PC-9 (cell line): ENCODE measurements at places on chromosomes 6 and 20.

DNA sequence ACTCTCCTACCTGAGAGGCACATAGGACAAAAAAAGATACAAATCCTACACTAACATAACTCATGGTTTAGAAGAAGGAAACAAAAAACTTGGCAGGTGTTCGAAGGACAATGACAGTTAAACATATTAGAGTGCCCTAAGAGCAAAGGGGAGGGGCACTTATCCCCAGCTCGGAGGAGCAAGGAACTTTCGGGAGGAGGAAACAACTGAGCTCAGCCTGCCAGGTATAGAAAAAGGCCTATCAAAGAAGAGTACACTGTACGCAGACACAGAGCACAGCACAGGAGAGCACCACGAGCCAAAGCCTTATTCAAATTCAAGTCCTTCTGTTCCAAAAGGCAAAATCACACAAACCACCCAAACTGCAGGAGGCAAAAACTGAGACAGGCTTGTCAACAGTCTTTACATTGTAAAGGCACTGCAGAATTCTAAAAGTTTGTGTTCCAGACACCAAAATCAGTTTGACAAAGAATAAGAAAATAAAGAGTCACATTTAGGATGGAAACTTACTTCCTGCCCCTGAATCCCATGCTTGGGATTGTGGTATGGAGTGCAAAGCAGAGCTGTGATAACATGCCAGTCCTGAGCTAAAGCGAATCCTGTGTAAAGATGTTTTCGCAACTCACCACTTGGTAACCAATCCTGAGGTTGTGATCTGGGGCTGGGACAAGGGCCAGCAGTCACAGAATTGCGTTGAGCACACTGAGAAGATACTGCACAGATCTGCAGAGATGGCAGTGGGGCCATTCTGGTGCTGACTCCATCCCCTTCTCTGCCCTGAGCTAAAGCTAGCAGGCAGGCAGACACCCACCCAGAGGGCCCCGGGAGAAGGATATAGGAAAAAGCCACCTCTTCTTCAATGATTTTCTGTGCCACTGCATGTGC lies 108.6 kb downstream of the CHD6 start:
- DNase-seq, result no peak

DNA sequence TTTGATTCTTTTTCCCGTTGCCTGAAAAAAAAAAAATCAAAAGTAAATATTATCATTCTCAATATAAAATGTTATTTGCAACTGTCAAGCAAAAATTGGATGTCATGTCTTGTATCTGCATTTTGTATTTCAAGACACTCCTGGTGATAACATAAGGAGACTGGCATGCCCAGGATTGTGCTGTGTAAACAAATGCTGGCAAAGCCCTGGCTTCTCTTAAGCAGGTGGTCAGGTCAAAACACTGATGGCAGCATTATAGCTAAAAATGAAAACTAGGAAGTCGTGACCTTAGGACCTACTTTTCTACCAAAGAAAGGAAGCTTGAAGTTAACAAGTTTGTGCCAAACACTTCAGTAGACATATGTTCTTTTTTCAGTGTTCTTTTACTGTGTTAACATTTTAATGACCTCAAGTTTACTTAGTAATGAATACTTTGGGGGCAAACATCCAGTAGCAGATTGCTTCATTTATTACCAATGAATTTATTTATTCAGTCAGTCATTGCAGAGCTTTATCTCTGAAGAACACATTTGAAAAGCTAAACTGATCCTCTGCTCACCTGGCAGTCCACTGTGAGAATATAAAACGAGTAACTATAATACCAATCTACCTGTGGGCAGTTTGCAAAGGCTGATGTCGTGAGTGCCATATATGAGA lies 243.1 kb upstream of the FLRT3 start:
- DNase-seq, result no peak

- DNase-seq, result peak; percentile 45
These were observed 106.9 kb downstream of the TBX18 start for GRCh38 chr6:84657486-84657885.

DNA sequence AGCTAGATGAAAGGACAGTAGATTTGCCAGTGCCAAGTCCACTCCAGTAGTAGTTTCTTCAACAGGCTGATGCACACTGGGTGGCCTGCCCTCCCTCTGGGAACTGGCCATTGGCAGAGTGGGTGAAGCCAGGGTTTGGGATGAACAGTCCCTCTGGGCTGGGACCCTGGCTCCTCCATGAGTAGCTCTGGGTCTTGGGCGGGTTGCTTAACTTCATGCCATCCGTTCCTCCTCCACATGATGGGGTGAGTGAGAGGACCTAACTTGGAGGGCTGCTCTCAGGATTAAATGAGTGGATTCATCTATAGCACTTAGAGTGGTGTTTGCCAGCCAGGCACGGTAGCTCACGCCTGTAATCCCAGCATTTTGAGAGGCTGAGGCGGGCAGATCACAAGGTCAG lies 47.2 kb downstream of the PLAGL2 start:
- no peak for DNase-seq

DNA sequence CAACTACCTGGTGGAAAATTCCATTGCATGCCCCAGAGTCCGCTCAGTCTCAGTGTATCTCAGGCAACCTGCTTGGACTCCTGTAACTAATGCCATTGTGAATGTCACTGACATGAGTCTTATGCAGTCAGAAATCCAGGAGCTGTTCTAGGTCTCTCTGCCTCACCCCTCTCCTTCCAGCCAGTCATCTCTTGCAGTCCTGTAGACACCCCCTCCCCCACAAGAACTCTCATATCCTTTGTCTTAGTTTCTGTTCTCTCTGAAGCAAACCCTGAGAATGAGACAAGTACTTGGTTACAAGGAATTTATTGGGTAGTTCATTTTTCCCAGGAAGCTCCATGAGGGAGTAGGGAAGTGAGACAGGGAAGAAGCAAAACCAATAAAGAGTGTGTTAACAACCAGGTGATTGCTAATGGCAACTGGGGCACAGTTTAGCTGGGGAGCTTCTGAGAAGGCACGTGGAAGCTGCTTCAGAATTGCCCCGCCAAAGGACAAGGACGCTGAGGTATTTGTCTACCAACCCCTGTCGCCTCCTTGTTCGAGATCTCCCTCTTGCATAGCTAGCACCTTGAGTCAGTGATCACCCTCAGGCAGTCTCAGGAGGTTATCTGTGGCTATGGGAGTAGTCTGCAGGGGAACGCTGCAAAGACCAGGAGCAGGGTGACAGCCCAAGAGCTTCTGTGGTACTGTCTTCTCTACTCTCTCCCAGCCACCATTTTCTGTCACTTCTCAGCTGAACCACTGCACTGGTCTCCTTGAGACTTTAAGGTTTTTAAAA lies 911.4 kb upstream of the FLRT3 start:
- no peak for DNase-seq

DNA sequence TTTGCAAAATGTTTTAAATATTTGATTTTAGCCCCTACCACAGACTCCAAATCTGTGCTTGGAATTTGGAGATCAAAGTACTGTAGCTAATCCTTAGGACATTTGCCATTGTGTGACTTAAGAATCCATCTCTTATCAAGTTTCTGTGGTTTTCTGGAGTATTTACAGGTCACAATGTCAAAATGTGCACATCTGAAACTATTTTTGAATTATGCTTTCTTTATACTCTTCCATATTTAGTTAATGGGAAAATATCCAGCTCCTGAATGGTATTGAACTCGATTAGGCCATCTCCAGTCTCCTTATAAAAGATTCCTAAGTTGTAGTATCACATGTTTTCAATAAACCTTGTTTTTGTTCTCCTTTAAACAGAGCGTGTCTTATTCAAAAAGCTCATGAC lies 162.5 kb downstream of the KHDC1L start:
- DNase-seq, result no peak

- no peak for DNase-seq
These were observed 232.3 kb downstream of the COL12A1 start for GRCh38 chr6:74973591-74973990.

DNA sequence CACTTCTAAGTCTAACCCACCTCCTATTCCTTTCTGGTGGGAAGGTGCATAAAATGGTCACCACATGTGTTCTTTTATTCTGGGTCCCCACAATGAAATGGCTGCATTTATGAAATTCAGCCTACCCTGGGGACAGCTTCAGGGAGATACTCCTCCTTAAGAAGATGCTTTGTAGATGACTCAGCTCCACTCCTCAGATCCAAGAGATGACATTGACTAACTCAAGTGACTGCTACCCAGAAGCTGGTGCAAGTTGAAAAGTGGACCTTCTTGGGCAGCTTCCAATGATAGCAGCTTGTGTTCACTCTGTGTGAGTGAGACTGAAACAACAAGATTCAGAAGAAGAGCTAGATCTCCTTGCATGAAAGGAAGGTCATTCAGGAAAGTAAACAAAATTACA lies 113.4 kb downstream of the SCP2D1 start:
- no peak for DNase-seq

DNA sequence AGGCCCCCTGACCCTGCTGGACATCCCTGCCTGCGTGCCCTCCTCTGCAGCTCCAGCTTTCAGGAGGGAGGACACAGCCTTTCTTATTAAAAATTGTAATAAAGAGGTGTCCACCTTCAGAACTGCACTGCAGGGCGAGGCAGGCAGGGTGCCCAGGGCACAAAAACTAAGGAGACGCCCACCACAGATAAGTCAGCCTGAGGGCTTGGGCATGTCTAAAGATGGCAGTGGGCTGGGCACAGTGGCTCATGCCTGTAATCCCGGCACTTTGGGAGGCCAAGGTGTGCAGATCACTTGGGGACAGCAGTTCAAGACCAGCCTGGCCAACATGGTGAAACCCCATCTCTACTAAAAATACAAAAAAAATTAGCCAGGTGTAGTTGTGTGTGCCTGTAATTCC lies 7.0 kb upstream of the C20orf144 start:
- no peak for DNase-seq

DNA sequence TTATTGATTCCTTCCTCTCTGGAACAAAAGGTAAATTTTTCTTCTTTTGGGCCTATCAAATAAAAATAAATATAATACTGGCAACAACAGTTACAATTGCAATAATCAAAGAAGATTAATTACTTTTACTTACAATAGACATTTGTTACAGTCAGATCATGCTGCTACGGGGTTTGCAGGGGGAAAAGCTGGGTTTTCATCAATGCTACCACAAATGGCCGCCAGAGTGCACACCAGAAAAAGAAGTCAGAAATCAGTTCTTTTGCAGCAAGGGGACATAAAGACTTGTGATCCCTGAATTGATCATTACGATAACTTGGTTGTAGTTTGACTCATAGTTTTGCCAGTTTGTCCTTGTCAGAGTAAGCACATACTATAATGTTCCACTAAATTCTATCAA lies 714.5 kb upstream of the EYS start:
- DNase-seq, result no peak

- no peak for DNase-seq
These were observed 88.1 kb upstream of the IFNGR1 start for GRCh38 chr6:137307163-137307854.
